Left ventricle myocardium superior (tissue), 1 donor: ENCODE measurements at places on chromosomes 11 and 22. TPM values are rescaled to one million over a fixed set of nuclear protein-coding genes. Genes with fewer than 3 reads are reported as not detected.

DNA sequence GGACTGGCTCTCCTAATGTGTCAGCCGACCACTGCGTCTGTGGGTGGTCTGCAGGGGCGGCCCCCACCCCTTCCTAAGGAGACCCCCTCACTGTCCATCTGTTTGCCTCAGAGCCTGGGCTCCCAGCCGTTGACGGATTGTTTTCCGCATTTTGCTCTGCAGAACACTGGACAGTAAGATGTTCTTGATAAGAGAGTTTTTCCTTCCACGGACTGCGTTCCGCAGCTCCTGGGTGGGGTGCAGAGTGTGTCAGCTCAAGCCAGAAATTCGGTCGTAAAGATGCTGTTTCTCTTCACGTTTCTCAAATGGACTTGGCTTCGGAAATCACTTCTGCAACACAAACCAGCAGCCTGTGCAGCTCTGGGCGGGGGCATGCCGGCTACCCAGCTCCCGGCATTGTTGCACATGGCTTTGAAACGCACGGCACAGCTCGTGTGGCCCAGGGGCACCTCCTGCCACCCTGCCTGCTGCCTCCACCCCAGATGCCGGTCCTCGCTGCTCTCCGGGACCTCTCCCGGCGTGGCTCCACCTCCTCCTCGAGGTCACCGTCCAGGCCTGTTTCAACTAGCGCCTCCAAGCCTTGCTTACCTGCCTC, 2.9 kb upstream of the MRGPRG start:
- no peak for DNase-seq

DNA sequence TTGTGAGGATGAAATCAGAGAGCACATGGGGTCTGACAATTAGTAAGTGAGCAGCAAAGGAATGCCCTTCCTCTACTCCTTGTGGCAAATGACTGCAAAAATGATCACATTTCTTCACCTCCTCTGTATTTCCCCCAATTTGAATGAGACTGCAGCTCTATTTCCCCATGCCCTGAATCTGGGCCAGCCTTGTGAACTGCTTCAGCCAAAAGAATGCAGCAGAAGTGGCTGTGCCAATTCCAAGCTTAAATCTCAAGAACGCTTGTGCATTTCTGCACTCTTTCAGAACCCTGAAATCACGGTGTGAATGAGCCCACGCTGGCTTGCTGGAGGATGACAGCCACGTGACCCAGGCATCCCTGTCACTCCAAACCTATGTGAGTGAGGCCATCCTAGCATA, 9.9 kb downstream of the SLC43A3 start:
- no peak for DNase-seq

The OR56A1 gene
- not detected for total RNA-seq

The SAA2 gene
- total RNA-seq, result 2.8 TPM

- DNase-seq, result no peak
Observed at GRCh38 chr11:103659206-103659618, 377.2 kb upstream of the DDI1 start.

DNA sequence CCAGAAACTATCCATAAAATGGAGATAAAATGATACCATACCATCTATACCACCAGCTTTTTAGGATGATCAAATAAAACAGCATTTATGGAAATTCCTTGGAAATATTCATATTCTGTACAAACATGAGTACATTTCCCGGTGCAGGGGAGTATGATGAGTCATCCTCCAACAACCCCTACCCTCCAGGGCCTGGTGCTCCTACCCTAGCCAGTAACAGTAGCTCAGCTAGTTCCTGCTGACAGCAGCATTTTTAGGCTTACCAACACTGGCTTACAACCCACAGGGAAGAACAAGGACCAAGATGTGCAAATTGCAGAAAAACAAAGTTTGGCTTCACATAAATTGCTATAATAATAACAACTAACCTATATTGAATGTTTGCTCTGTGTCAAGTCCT, 406.2 kb upstream of the CADM1 start:
- DNase-seq, result no peak

GRCh38 chr11:126416542-126417090, 61.1 kb downstream of the ST3GAL4 start:
- peak; percentile 96 for DNase-seq

DNA sequence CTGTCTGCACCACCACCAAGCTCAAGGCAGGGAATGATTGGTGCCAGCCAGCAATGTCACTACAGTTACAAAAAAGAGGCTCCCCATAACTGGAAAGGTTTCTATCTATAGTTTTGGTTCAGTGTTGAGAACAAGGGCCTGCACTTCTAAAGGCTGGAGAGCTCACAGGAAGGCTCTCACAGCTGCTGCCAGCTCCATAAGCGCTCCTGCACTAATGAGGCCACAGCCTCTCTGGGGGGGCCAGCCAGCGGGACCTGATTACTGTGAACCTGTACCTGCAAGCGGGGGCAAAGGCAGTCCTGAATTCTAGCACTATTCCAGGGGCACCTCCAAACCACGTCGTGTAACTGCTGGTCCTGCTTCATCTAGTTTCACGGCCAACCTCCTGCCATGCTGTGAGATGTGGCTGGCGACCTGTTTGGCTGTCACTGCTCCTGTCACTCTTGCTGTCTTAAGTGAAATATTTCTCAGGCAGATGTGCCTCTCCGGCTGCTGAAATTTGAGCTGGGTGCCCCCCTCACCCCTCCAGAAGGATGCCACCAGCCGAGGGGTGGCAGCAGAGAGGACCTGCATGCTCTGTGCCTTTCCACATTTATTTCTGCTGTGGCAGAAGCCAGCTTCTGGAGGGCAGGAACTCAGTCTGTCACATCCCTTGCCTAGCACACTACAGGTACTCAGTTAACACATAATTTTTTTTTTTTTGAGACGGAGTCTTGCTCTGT, 53.3 kb upstream of the ARFGAP3 start:
- peak; percentile 58 for DNase-seq

The GP1BB gene
- not detected for total RNA-seq

DNA sequence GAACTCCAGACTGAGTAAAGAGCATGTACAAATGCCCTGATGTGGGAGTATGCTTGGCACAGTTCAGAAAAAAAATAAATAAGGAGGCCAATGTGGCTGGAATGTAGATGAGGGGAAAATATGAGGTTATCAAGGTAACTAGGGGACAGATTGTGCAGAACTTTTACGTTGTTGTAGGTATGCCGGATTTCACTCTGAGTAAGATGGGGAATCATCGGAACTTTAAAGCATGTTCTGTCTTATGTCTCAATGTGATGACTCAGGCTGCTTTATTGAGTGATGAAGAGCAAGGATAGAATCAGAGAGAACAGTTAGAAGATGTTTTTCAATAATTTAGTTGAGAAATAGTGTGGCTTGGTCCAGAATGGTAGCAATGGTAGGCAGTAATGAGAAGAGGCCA, 130.4 kb downstream of the C11orf87 start:
- no peak for DNase-seq

DNA sequence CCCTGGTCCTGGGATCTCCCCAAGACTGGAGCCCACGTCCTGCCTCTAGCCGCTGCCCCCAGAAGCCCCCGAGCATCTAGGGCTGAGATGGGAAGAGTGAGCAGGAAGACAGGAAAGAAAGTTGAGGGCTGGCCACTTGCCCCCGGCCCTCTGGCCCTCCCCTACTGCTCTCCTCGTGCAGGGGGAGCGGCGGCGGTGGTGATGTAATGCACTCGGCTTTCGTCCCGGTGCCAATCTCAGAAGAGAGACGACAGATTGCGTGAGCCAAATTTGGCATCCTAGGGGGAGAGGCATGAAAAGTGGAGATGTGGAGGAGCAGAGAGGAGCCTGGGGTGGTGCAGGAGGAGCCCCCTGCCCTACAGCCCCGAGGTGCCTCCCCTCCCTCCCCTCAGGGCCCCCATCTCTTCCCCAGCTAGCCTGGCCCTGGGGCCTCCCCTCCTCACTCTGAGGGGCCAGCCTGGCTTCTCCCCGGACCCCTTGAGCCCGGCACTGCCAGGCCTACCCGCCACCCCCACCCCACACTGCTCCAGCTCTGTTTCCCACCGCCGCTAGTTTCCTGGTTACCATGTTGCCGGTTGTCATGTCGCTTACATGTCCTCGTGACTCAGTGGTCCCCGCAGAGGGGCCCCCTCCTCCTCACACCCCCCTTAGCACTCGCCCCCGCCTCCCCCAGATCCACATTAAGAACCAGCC, 2.5 kb downstream of the KCNJ4 start:
- DNase-seq, result peak; percentile 83

The SCUBE1 gene
- 0.64 TPM for total RNA-seq

- no peak for DNase-seq
Observed at GRCh38 chr22:19843107-19843856, 11.4 kb downstream of the GNB1L start.

The HEPN1 gene
- not detected for total RNA-seq

The YPEL4 gene
- 1.2 TPM for total RNA-seq

DNA sequence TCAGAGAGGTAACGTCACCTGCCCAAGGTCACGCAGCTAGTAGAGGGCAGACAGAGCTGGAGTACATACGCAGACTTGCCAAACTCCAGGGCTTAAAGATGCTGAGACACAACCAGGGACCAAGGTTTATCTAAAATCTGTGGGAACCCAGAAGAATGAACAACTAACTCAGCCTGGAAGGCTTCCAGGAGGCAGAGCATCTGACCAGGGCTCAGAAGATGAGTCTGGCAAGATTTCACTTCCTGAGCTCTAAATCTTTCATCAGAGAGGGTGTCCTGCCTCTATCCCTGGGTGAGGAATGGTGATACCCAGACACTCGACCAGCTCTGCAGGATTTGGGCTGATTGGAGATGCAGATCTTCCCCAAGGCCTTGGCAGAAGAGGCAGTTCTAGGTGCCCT, 9.1 kb downstream of the GAL3ST1 start:
- no peak for DNase-seq

GRCh38 chr22:40326905-40327735, 19.2 kb upstream of the ADSL start:
- no peak for DNase-seq

DNA sequence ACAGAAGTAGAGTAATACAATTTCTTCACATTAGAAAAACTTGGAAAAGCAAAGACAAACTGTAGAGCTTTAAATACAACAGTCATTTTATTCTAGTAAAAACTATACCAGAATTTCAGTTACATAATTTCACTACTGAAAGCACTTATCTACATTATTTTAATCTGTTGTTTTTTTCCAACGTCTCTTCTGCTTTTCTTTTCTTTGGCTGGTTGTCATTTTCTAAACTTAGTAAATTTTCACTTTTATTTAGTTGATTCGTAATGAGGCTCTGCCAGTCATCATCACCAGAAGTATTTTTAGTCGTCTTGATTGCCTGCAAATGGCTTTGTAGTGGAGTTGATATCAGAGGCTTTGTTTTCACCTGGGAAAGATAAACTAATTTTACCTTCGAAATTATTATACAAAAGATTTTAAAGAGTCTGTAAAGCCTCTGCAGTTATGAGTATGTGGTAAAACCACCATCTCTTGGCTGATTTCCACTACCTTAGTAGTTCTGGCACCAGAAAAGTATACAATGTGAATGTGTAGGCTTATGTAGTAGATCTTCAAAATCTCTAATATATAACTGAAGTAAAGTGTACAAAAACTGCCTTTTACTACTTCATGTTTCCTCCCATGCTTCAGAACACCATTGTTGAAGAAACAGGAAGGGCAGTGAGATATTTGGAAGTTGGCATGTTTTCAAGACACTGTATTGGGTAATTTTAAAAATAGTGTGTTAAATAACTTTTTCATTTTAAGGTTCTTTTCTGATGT, 19.2 kb downstream of the EIF3M start:
- DNase-seq, result no peak

DNA sequence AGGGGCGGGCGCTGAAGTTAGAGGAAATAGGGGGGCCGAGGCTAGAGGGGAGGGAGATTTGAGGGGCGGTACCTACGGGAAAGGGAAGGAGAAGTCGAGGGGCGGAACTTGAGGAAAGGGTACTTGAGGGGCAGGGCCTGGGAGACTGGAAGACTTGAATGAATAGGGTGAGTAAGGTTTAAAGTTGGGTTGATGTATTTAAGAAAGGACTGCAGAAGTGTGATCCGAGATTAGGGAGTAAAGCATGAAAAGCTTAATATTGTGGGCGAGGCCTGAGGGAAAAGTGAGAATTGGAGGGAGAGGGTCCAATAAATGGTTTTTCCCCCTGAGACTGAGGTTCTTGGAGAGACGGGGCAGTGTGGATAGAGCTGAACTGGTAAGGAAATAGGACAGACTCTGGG, 723 bp downstream of the HSCB start:
- no peak for DNase-seq

DNA sequence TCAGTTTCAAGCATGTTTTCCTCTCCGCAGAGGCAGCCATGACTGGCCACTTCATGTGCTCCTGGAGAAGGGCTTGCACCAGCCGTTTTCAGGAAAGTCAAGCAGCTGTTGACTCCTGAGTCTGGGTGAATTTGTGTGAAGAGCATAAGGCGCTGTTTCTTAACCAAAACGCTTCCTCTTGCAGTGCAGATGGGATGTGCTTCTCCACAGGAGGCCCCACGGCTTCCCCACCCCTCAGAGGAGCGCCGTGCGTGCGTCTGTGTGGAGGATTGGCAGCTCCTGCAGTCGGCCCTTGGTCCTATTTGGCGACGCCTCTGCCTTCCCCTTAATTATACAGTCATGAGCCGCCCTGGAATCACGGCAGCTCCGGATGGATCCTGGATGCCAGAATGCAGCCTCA, 54.1 kb upstream of the B3GAT1 start:
- DNase-seq, result no peak

DNA sequence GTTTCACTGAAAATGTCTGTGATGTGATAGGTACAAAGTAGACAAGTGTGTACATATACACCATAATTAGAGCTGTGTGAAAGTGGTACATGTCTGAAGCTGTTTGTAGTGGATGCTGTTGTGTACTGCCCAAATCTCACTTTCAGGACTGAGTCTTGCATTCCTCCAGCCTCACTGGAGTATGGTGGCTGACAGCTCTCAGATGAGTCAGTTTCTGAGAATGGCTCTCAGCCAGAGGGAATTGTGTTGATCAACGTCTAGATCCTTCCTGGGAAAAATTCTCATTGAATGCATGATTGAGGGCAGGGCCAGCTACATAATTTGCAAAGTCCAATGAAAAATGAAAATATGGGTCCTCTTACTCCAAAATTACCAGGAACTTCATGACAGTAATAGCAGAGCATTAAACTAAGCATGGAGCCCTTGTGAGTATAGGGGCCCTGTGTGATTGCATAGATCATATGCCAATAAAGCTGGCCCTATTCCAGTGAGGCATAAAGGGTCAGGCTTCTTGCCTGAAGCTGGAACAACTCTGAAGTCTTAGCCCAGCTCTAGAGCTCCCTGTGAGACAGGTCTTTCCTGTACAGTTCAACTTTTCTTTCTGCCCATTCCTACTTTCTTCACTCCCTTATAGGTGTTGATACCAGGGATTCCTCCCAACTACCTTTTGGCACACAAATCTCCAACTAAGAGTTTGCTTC, 10.8 kb upstream of the CYP2R1 start:
- DNase-seq, result no peak

DNA sequence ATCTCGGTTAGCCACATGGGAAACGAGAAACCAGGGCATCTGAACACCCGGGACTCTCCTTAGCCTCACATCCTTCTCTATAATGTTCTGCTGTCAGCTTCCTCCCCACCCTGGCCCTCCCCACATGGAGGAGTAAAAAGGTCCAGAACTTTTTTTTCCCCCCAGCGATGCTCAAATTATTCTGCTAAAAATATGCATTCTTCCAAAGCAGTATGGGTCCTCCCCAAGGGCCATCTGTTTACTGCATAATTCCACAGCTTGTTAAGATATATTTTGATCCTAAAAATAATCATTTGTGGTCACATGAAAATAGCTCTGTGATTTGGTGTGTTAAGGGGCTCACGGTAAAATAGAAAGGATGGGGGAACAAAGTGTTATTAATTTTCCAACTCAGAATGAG, 281.5 kb upstream of the NARS2 start:
- no peak for DNase-seq
